ENCODE measurements at places on chromosomes 5 and 9.

GRCh38 chr5:35083150-35083549, 35.4 kb upstream of the AGXT2 start:
- no peak for DNase-seq

DNA sequence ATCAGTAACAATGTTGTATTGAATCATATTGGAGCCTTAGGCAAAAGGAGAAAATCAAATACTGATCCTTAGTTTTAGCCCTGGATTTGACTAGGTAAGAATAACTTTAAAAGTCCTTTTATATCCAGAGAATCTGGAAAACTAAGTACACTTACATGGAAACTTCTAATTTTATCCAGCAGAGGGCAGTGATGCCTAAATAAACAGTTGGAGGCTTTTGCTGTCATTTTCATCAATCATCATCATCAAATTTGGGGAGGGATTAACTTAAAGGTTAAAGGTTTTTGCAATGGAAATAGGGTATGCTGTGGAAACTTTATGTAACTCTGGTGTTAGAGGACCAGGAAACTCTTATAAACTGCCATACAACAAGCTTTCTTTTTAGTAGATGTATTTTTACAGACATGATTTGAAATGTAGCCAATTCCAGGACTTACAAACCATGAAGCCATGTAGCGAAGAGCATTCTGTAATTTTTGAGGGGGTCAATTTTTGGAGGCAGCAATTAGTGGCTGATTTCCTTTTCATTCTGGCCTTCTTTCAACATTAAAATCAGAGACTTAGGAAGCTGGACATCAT, 112.7 kb downstream of the OSTF1 start:
- DNase-seq, result no peak

GRCh38 chr5:96481009-96481786, 48.1 kb upstream of the PCSK1 start:
- DNase-seq, result no peak

DNA sequence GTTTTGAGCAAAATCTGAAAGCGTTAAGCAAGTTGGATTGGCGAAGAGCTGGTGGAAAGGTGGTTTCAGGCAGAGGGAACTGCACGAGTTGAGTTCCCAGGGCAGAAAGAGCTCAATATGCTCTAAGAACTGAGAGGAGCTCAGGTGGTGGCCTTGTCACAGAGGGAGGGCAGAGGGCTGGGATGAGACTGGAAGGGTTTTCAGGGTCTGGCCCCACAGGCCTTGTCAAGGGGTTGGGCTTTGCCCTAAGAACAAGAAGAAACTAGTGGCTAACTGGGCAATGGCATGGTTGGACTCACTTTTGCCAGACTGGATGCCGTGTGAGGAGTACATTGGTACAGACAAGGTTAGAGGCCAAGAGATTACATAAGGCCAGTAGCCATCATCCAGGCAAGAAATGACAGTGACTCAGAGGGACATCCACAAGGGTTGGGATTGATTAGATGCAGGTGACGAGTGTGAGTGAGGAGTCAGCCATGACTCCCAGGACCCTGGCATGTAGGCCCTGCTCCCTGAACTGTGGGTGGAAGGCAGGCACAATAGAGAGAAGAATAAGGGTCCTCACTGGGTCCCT, 75.1 kb upstream of the SMIM23 start:
- no peak for DNase-seq

- DNase-seq, result no peak
Measured at GRCh38 chr5:8329773-8330172, 460.8 kb downstream of the MTRR start.

GRCh38 chr9:124239249-124240073, 18.3 kb upstream of the NEK6 start:
- no peak for DNase-seq

- DNase-seq, result no peak
Measured at GRCh38 chr5:31850981-31851689, 212.2 kb downstream of the PDZD2 start.

GRCh38 chr9:83962165-83962564, 17.9 kb downstream of the HNRNPK start:
- no peak for DNase-seq

GRCh38 chr9:36788534-36788933, 215.8 kb downstream of the MELK start:
- no peak for DNase-seq

- DNase-seq, result no peak
Measured at GRCh38 chr9:112046181-112046580, 128.9 kb downstream of the SUSD1 start.

DNA sequence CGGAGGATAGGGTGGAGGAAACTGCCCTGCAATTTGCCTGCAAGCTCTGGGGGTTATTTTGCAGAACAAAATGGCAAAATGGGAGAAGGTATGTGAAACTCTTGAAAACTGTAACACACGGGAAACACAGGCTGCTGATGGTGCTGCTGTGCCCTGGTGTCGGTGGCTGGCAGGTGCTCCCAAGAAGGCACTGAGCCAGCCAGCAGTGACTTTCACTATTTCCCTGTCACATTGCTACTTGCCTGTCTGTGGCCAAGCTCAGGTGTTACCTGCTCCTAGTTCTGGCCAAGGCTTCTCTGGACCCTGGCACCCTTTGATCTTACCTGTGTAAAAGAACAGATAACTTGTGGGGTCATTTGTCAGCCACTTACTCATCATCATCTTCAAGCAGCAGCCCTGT, 102.2 kb downstream of the CMYA5 start:
- DNase-seq, result no peak
